PC-9 (cell line): ENCODE measurements at places on chromosomes 1 and 21. TPM values are rescaled to one million over a fixed set of nuclear protein-coding genes. Genes with fewer than 3 reads are reported as not detected.

DNA sequence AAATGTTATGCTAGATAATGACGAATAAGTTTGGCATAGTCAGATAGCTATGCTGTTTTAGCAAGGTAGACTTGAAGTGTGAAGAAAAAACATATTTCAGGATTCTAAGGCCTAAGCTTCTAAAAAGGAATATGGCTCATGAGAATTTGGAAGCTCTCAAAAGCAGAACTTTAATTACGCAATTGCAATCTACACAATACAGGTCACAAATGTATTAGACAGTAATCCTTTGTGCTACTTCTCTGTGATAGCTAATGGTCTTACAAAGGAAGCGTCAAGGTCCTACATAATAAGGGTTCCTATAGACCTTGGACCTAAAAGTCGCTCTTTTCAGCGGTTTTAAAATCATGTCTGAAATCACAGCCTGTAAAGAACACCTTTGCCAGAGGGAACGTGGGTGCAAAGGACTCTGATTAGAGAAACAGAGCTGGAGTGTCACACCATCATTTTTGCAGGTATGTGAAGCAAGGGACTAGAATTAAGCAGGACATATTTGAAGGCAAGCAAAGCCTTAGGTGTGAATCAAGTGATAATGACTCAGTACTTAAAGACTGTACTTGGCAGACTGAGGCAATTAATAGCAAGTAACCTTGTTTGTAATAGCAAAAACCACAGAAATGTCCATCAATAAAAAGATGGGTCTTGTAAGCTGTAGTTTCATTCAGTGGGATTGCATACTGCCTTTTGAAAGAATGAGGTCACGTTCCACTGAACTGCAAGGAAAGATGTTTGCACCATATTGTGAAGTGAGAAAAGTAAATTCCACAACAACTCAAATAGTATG lies 420.2 kb downstream of the KCTD3 start:
- no peak for DNase-seq

GRCh38 chr1:101043776-101044175 lies 18.2 kb upstream of the DPH5 start:
- no peak for DNase-seq

GRCh38 chr1:112502826-112503225 lies 5.9 kb upstream of the WNT2B start:
- no peak for DNase-seq

DNA sequence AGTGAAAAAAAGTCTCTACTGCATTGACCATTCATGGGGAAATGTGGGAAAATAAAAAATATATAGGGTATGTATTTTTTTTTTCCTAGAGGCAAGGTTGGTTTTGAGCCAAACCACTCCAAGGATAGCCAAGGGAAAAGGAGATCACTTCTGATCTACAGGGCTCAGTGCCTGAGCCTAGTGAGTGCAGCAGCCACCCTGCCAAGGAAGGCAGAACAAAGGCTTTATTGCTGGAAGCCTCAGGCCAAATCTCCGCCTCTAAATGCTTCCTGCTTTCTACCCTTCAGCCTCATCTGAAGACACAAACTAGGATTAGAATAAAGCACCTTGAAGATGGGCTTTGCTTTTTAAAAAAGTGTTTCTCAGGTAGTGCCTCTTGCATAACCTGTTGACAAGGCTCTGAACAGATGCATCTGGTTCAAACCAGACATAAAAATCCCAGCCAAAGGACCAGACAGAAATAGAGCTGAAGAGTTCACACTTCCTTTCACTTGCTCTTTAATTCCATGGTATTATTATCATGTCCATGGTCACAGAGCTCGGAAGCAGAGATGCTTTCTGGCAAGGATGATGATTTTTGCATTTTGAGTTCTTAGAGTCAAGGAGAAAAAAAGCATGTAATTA lies 10.5 kb downstream of the C1orf115 start:
- no peak for DNase-seq

GRCh38 chr1:202210385-202210784 lies 16.8 kb downstream of the LGR6 start:
- DNase-seq = no peak

- no peak for DNase-seq
These were observed 572 bp downstream of the LPGAT1 start for GRCh38 chr1:211830055-211830327.

GRCh38 chr1:40795811-40796586 lies 12.4 kb downstream of the KCNQ4 start:
- DNase-seq = no peak

DNA sequence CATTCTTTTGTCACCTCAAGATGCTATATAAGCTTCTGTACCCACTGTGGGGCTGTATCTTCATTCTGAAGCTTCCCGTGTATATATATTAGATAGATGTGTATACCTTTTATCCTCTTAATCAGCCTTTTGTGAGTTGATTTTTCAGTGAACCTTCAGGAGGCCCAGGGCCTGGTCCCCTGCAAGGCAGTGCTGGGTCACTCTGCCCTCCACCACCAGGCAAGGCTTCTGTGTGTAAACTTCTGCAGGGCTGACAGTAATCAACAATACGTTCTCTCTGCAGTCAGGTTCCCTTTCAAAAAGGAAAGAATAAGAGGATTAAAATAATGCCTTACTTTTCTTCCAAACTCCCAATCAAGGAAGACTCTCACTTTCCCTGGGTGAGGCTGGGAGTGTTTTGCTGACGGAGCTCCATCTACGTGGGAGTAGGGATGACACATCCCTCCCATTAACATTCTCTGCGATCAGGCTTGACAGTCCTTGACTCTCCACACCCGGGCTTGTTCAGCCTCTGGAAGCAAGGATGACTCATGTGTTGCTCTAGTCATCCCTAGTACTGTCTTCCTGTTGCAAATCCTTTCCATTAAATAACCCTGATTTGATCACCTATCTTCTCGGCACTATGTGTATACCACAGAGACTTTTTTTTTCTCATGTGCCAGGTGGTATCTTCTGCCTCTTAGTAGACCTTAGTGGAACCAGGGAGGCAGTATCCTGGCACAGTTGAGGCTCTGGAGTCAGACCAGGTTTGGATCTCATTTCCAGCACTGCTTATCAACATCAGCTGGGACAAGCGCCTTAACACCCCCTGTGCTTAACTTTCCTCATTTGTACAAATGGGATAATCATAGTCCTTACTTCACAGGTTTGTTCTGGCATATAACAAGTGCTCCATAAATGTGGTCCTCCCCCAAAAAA lies 70.3 kb upstream of the KCNK1 start:
- peak; percentile 58 for DNase-seq

GRCh38 chr1:248373761-248374160 lies 1.8 kb upstream of the OR2T6 start:
- DNase-seq = no peak

DNA sequence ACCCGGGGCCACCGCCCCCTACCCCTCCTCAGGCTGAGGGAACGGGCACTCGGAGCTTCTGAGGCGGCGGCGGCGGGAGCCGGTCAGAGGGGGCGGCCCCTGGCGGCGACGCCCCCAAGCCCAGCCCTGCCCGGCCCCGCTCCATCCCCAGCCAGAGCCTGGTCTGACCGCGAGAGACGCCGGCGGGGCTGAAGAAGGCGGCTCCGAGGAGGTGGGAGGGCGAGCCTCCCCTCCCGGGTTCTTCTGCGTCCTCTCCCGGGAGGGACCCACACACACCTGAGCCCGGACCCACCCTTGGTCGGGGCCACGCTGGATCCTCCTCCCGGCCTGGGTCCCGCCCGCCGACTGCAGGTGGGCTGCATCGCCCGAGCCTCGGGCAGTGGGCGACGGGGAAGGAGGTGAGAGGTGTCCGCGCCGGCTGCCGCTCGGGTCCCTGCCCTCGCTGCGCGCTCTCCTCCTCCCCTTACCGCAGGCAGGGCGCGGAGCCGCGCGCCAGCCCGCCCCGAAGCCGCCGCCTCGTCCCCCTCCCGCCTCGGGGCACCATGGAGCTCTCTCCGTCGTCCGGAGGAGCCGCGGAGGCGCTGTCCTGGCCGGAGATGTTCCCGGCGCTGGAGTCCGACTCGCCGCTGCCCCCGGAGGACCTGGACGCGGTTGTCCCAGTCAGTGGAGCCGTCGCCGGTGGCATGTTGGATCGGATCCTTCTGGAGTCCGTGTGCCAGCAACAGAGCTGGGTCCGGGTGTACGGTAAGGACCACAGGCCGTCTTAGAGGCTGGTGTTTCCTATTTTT lies at the start of gene RASAL2:
TSS of gene RASAL2 (plus strand) at position 154 of the 788 bp plus-strand sequence. CDS start at position 543, 389 bp downstream.
- peak; percentile 57 for DNase-seq

DNA sequence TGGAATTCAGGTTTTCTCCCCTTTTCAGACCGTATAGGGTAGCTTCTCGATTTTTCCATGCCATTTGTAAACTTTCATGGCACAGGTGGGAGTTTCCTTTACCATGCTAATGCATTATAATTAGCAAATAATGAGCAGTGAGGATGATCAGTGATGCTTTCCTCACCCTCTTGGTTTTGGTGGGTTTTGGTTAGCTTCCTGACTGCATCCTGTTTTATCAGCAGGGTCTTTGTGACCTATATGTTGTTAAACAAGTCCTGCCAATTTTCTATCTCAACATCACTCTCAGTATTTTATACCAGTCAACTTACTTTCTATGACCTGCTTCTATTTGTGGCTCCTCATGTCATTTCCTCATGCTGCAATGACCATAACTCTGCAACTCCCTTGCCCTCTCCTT lies 1345.1 kb downstream of the NCAM2 start:
- no peak for DNase-seq

GRCh38 chr1:951364-951763 lies 7.7 kb downstream of the NOC2L start:
- no peak for DNase-seq

DNA sequence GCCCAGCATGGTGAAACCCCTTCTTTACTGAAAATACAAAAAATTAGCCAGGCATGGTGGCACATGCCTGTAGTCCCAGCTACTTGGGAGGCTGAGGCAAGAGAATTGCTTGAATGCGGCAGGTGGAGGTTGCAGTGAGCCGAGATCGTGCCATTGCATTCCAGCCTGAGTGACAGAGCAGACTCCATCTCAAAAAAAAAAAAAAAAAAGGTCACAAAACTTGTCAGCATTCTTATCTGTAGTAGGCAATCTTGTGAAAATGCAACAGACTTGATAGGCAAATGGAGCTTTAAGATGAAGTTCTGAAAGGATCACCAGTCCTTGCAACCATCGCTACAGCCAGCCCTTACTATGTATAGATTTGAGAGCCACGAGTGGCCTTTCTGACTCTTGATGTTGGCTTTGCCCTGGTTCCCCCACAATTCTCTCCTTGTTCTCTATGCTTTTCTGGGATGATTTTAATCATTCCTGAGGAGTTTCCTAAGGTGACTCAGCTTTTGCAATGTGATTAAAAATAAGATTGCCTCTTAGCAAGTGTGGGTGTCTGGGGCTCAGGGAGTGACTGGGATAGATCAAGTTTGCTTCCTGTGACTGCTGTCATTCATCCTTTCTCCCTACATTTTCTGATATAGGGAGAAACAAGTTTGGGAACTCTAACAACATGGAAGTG lies 7.1 kb upstream of the MAP1LC3C start:
- DNase-seq = peak; percentile 43

DNA sequence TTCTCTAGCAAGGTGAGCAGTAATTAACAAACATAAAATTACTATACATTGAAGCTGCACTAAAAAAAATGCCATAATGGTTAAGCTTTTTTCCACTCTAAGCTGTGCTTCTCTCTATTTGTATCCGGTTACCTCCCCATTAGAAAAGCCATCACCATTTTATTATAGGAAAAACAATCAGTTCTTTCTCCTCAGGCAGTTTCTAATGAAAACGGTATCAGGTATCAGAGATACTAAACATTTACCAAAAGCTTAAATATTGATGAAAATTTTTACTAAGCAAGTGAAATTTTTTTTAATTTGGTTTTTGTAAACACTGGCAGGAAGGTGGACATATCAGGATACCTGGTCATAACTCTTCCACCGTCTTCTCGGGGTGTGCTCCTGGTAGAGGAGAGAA lies 14.2 kb downstream of the NTPCR start:
- no peak for DNase-seq

DNA sequence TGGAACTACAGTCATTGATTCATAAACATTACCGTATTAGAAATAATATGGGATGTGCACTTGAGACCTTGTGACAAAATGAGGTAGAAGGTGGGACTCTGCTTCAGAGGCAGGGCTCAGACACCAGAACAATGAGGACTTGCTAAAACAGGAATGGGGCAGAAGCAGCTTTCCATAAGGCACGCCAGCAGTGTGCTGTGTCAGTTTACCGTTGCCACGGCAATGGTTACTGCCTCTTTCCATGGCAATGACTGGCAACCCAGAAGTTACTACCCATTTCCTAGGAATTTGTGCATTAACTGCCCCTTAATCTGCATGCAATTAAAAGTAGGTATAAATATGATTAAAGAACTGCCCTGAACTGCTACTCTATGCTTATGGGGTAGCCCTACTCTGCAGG lies 169.0 kb downstream of the CHRM3 start:
- no peak for DNase-seq

GRCh38 chr1:70443739-70444138 lies 32.7 kb downstream of the CTH start:
- DNase-seq = no peak

DNA sequence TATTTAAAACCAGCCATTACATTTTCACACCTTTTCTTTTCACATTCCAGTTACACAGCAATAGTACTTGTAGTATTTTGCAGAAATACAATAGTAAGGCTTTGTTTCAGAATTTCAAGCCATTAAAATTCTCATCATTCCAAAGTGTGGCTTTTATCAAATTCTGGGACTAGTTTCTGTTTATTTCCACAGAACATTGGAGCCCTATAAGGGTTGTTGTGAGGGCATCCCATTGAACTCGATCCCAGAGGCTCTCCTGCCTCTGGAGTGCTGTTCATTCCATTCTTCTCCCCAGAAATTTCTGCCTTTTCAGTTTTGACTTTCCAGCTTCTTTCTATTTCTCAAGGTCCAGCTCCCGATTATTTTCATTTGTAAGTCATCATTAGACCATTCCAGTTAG lies 645.5 kb downstream of the ADGRL2 start:
- no peak for DNase-seq

GRCh38 chr1:150505431-150505830 lies 2.5 kb upstream of the ECM1 start:
- no peak for DNase-seq

DNA sequence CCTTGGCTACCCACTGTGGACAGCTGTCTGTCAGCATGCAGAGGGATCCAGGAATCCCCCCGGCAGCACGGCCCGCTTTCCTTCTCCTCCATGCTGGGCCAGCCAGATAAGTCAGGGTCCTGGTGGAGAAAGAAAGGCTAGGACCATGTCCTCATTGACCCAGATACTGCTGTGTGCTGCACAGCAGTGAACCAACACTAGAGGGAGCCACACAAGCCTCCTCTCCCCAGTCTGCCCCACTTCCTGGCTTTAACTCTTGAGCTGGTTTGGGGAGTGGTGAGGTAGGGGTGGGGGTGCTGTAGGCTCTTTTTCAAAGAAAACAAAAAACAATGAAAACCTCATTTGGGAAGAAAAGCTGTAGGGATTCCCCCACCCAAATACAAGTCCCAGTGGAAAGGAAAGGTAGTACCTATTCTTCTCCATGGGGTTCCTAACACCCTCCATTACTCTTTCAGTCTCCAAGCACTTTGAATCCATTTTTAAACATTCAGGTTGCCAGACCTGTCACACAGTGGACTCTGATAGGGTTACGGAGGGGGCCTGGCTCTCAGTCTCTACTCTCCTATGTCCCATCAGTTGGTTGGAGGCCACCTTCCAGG lies 84.9 kb upstream of the CD1D start:
- DNase-seq = no peak

- DNase-seq = no peak
These were observed 2.7 kb upstream of the ACTRT2 start for GRCh38 chr1:3018576-3018975.

TMCO2 gene
- not detected in 2 replicates for total RNA-seq

POGK gene
- 17.0 and 18.8 TPM in 2 replicates for total RNA-seq

CA6 gene
- not detected in 2 replicates for total RNA-seq

CCT3 gene
- total RNA-seq = 272 and 317 TPM in 2 replicates

SPRR5 gene
- total RNA-seq = not detected in 2 replicates

ZBTB7B gene
- total RNA-seq = 38.6 and 44.1 TPM in 2 replicates

DNASE2B gene
- total RNA-seq = not detected in 2 replicates

KIF1B gene
- 20.6 and 22.7 TPM in 2 replicates for total RNA-seq

SYPL2 gene
- 0.09 and 0.28 TPM in 2 replicates for total RNA-seq

ALG14 gene
- total RNA-seq = 7.7 and 8.6 TPM in 2 replicates

SF3B4 gene
- 50.8 and 73.1 TPM in 2 replicates for total RNA-seq
